ENCODE measurements at places on chromosomes 5 and 9.
A peak's percentile ranks its signal among the peaks of the same experiment; 100 is the strongest.

DNA sequence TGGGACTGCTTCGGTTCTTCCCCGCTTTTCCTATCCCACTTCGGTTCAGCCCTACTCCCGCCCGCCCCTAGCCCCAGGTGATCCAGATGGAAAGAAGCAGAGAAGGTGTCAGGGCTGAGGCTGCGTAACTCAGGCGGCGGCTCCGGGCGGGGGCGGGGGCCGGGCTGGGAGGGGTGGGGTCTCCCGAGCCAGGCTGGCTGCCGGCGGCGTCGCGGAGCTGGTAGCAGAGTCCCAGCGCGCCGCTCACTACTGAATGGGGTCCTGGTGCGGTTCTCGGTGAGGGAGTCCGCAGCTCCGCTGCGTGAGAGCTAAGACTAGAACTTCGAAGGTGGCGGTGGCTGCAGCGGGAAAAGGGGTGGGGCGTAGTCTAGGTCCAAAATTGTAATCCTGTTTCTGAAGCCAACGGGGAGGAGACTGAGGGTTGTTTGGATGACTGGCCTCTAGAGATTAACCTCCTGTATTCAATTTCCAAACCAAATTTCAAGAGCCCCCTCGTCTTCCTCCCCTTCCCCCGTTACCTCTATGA is 1.4 kb downstream of the PRR16 start:
- peak; percentile 70 for DNase-seq

- DNase-seq, result no peak
These were observed 125.8 kb upstream of the SLC25A48 start for GRCh38 chr5:135708481-135709207.

GRCh38 chr9:6270896-6271295 is 55.3 kb downstream of the IL33 start:
- no peak for DNase-seq

DNA sequence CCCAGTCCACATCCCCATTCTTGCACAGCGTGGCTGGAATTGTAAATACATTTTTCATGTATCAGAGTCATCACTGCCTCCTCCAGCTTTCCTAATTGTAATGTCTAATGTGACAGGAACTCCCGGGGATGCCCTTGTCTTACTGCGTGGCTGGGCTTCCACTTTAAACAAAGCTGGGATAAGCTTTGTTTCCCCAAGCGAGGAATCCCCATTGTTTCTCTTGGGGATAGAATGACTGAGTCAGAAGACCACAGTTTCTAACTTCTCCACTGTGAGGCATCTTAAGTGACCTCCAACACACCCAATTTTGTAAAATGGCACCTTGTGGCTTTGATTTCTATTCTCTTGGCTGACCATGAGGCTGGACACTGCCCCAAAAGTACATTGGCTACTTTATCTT is 22.4 kb downstream of the ARPC5L start:
- DNase-seq, result no peak

DNA sequence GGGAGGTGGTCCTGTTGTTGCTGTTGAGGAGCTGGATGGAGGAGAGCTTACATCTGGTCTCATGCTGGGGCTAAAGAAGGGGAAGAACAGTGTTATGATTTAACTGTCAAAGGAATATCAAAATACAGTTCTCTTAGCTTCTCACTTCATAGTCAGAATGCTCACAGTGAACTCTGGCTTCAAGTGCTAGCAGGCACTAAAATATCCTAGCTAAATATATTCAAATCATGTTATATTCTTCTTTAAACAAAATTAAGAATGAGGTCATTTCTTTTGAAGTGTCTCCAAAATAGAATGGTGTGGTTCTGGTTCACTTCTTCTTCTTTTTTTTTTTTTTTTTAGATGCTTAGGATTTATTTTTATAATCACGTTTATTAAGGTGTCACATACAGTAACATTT is 89.4 kb downstream of the NR3C1 start:
- DNase-seq, result no peak

GRCh38 chr9:133115604-133116345 is 5.3 kb downstream of the RALGDS start:
- peak; percentile 81 for DNase-seq

GRCh38 chr9:27582794-27583193 is 9.5 kb upstream of the C9orf72 start:
- DNase-seq, result no peak

GRCh38 chr5:135045488-135045887 is 11.5 kb upstream of the PITX1 start:
- DNase-seq, result no peak

Data from AG08395 (cell line).